ENCODE measurements at places on chromosomes 5 and 9. TPM values are rescaled to one million over a fixed set of nuclear protein-coding genes. Genes with fewer than 3 reads are reported as not detected.

- peak overlapping the region; percentile 79 for H3K27ac ChIP-seq
- peak; percentile 41 for DNase-seq
- H3K4me1 ChIP-seq, result peaks cover 67% of the 10 kb centered on the region
- H3K27me3 ChIP-seq, result no peaks in the 10 kb centered on the region
Observed at GRCh38 chr5:168985454-168985853, 315.5 kb downstream of the SLIT3 start.

- no peak for DNase-seq
- no peak overlapping the region for H3K4me3 ChIP-seq
- no peaks in the 10 kb centered on the region for H3K27me3 ChIP-seq
- no peak overlapping the region for H3K27ac ChIP-seq
- H3K4me1 ChIP-seq, result peaks cover 15% of the 10 kb centered on the region
Observed at GRCh38 chr9:127170103-127170502, 47.7 kb upstream of the ANGPTL2 start.

The PROB1 gene
- 3.2 TPM for total RNA-seq

GRCh38 chr5:132369007-132369473 is 470 bp upstream of the SLC22A5 start:
- H3K4me3 ChIP-seq, result peak overlapping the region; percentile 69
- H3K36me3 ChIP-seq, result no peaks in the 10 kb centered on the region
- no peak overlapping the region for H3K27ac ChIP-seq
- H3K27me3 ChIP-seq, result peaks cover 16% of the 10 kb centered on the region

DNA sequence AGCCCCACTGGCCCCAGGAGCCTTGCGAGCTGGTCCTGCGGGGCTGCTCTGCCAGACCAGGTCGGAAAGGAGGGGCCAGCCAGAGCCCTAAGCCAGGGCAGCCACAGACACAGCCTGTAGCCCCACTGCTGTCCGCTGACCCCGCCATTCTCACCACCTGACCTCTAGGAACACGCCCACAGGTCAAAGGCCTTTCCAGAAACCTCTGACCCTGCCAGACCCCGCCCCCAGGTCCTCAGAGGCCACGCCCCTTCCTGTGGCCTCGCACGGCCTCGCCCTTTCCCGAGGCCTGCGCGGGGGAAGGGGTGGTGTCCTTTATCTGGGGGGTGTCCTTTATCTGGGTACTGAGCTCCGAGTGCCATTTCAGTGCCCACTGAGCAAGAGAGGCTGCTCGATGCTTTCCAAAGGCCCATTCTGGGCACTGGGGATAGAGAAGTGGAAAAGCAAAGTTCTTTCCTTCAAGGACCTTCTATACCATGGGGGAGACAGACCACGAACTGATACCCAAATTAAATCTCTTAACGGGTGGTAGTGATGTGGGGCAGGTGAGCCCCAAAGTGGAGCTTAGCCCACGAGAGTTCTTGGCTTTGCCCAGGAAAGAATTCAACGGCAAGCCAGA is 46.5 kb downstream of the P4HA2 start:
- H3K27me3 ChIP-seq, result no peaks in the 10 kb centered on the region
- DNase-seq, result peak; percentile 60
- no peak overlapping the region for H3K27ac ChIP-seq
- peaks cover 23% of the 10 kb centered on the region for H3K4me1 ChIP-seq

DNA sequence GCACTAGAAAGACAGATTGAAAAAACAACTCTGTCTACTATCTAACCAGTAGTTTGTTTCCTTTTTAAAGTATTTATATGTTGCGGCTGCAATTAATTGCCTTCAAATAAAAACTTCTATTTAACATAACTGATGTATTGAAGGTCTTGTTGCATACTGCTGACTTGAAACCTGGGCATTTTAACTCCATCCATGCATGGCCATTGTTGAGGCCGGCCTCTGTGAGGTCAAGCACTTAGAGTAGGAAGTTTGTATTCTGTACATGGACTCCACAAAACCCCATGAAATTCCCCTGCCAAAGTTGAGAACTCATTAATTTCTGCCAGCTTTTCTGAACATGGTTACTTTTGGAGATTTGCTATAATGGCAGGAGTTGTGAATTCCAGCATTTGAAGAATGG is 150.6 kb downstream of the GAS1 start:
- H3K4me3 ChIP-seq, result no peak overlapping the region
- peaks cover 44% of the 10 kb centered on the region for H3K4me1 ChIP-seq
- H3K27ac ChIP-seq, result no peak overlapping the region
- DNase-seq, result no peak
- H3K36me3 ChIP-seq, result no peaks in the 10 kb centered on the region

The ITK gene
- total RNA-seq, result 0.52 TPM

The TSTD2 gene
- total RNA-seq, result 19.6 TPM

GRCh38 chr5:58117542-58117941 is 342.3 kb downstream of the PLK2 start:
- no peaks in the 10 kb centered on the region for H3K36me3 ChIP-seq
- no peaks in the 10 kb centered on the region for H3K4me1 ChIP-seq
- H3K27me3 ChIP-seq, result no peaks in the 10 kb centered on the region
- no peak overlapping the region for H3K27ac ChIP-seq
- no peak overlapping the region for H3K4me3 ChIP-seq

DNA sequence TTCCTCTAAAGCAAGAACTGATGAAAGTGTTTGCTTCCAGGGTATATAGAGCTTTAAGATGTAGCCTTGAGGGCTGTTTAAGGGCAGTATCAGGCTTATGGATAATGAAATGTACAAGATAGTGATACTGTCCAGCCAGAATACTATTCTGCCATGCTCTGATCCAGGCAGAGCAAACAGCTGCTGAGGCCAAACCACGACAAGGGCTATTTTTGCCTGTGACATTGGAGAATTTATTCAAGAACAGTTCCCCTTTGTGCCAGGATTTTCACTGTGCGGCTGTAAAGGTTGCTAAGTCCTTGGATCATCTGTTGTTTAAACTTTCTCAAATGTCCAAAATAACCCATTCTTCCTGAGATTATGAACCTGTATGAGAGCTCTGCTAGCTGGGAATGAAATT is 70.4 kb downstream of the OTP start:
- no peaks in the 10 kb centered on the region for H3K36me3 ChIP-seq
- H3K27me3 ChIP-seq, result peaks cover 17% of the 10 kb centered on the region
- no peaks in the 10 kb centered on the region for H3K4me1 ChIP-seq
- DNase-seq, result no peak

The EFNA5 gene
- 17.4 TPM for total RNA-seq

- DNase-seq, result no peak
- no peaks in the 10 kb centered on the region for H3K27me3 ChIP-seq
- no peak overlapping the region for H3K4me3 ChIP-seq
Observed at GRCh38 chr9:36293918-36294317, 35.7 kb upstream of the GNE start.

The RNF208 gene
- total RNA-seq, result 14.8 TPM

The LCN10 gene
- 2.4 TPM for total RNA-seq

DNA sequence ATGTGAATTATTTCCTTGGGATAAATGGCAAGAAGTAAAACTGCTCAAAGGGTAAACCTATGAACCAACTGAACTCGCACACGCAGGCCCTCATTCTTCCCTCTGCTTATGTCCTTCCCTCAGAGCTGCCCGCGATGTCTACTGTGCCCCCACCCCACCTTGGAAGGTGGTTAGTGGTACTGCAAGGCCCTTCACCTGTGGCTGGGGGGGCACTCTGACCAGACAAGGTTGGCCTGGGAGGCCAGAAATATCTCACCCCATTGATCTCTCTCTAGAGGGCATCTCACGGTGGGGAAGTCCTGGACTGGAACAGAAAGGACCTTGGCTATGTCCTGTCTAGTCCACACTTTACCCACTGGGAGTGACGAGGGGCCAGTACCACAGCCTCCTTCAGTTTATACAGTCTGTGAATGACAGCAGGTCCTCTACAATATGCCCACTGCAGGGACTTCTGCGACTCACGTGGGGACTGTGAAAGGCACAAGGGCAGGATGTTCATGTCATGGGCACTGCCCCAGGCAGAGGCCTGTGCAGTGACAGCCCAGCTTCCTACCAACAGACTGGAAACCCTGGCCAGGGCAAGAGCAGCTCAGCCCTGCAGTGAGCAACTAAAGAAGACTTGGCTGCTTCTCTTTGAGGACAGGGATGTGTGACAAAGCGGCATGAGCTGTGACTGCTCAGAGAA is 56.8 kb upstream of the SYNPO start:
- H3K4me3 ChIP-seq, result no peak overlapping the region
- DNase-seq, result no peak
- H3K27me3 ChIP-seq, result no peaks in the 10 kb centered on the region
- H3K4me1 ChIP-seq, result peaks cover 3% of the 10 kb centered on the region
- no peaks in the 10 kb centered on the region for H3K36me3 ChIP-seq
- H3K27ac ChIP-seq, result no peak overlapping the region

GRCh38 chr5:77200663-77201062 is 9.8 kb upstream of the PDE8B start:
- peaks cover 9% of the 10 kb centered on the region for H3K27me3 ChIP-seq
- no peak overlapping the region for H3K27ac ChIP-seq
- no peaks in the 10 kb centered on the region for H3K4me1 ChIP-seq
- DNase-seq, result no peak
- H3K4me3 ChIP-seq, result no peak overlapping the region

DNA sequence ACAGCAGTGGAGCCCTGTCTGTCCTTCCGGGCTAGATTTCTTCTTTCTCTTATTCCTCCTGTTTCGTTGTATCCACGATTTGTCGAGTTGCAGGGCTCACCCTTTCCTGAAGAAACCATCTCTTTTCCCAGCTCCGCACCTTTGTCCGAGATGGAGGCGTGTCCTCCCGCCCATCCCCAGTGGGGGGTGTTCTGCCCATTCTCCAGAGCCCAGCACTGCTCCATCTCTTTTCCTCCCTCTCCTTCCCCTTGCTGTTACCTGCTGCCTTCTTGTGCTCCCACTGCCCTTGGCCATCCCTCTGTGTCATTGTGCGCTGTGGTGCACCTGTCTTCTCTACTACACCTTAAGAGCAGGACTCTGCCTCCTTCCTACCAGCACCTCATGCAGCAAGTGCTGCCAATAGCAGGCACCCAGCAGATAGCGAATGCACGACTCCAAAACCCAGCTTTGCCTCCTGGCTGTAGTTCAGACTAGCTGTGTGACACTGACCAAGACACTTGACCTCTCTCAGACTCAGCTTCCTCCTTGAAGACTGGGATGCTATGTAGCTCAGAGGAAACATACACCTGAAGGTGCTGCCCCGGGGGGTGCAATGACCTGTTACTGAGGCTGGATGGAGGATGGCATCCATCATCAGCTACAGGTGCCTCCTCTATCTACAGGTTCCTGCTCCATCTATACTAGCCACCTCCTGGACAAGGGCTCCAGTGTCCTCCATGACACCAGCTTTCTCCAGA is 8.9 kb downstream of the OR13J1 start:
- DNase-seq, result no peak
- no peak overlapping the region for H3K27ac ChIP-seq
- H3K36me3 ChIP-seq, result no peaks in the 10 kb centered on the region
- H3K4me1 ChIP-seq, result peaks cover 5% of the 10 kb centered on the region

The IFNA2 gene
- not detected for total RNA-seq

GRCh38 chr9:95857896-95858295 is 17.6 kb upstream of the ERCC6L2 start:
- no peak overlapping the region for H3K4me3 ChIP-seq
- no peaks in the 10 kb centered on the region for H3K27me3 ChIP-seq
- no peak overlapping the region for H3K27ac ChIP-seq
- H3K36me3 ChIP-seq, result peaks cover 6% of the 10 kb centered on the region

GRCh38 chr5:82365744-82366228 is 87.6 kb upstream of the RPS23 start:
- DNase-seq, result no peak
- peaks cover 3% of the 10 kb centered on the region for H3K4me1 ChIP-seq
- no peaks in the 10 kb centered on the region for H3K36me3 ChIP-seq
- no peaks in the 10 kb centered on the region for H3K27me3 ChIP-seq
- no peak overlapping the region for H3K27ac ChIP-seq

DNA sequence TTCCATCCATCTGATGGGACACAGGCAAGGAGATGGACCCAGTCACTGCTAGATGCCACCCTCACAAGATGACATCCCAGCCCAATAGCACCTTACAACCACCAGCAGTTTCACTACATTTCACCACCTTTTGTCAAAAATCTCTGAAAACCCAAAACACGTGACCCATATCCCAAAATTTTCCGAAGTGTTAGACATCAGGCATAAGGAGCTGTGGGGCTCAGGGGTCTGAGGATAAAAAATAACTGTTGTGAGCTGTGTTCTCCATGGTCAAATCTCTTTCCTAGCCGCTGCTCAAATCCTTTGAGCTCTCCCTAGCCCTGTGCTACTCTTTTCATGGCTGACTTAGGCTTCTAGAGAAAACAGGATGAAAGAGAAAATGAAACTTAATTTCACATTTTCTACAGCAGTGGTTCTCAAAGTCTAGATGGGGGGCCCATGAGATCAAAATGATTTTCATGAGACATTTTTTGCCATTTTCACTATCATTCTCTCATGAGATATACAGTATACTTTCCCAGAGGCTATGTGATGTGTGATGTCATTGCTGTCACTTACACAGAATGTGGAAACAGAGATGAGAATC is 40.7 kb downstream of the TIMD4 start:
- H3K27ac ChIP-seq, result no peak overlapping the region
- H3K4me3 ChIP-seq, result no peak overlapping the region
- no peaks in the 10 kb centered on the region for H3K27me3 ChIP-seq
- H3K36me3 ChIP-seq, result no peaks in the 10 kb centered on the region
- peaks cover 45% of the 10 kb centered on the region for H3K4me1 ChIP-seq

GRCh38 chr5:2861605-2862004 is 110.1 kb upstream of the IRX2 start:
- no peak overlapping the region for H3K27ac ChIP-seq
- H3K4me3 ChIP-seq, result no peak overlapping the region
- DNase-seq, result no peak
- H3K27me3 ChIP-seq, result no peaks in the 10 kb centered on the region
- no peaks in the 10 kb centered on the region for H3K36me3 ChIP-seq
- no peaks in the 10 kb centered on the region for H3K4me1 ChIP-seq

The PFN3 gene
- 0.48 TPM for total RNA-seq

- H3K4me1 ChIP-seq, result peaks cover 14% of the 10 kb centered on the region
- H3K27ac ChIP-seq, result no peak overlapping the region
- no peaks in the 10 kb centered on the region for H3K27me3 ChIP-seq
- H3K4me3 ChIP-seq, result no peak overlapping the region
Observed at GRCh38 chr9:113547501-113547900, 84.0 kb downstream of the RGS3 start.

DNA sequence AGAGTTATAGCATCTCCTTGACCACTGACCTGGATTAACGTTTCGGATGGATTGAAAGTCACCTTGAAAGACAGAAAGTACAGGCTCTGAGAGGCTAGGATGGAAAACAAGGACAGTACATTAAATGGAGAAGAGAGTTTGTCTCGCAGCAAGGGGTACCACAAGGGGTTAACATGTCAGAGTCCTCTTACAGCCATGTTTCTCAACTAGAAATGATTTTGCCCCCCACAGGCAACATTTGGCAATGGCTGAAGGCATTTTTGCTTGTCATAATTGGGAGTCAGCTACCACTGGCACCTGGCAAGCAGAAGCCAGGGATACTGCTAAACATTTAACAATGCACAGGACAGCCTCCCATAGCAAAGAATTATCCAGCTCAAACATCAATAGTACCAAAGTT is 90.8 kb upstream of the EQTN start:
- H3K27ac ChIP-seq, result no peak overlapping the region
- no peak for DNase-seq
- no peaks in the 10 kb centered on the region for H3K27me3 ChIP-seq
- no peak overlapping the region for H3K4me3 ChIP-seq

DNA sequence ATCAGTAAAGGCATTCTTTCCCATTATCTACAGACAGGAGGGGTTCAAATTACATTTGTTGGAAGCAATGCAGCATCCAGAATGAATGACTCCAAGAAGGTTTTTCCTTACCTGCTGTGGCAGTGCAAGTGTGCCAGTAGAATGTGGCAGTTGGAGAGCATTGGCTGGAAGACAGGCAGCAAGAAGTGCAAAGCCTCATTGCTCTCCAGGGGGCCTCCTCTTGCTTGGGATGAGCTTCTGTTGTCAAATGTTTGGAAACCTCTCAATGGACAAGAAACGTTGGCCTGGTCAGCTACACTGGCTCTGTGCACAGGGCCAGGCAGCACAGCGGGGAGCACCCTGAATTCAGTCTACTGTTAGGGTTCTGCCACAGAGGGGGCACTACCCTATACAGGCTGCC is 226.6 kb downstream of the ADCY2 start:
- H3K36me3 ChIP-seq, result peaks cover 44% of the 10 kb centered on the region
- H3K27ac ChIP-seq, result peak overlapping the region; percentile 48
- no peaks in the 10 kb centered on the region for H3K27me3 ChIP-seq

The TEX48 gene
- total RNA-seq, result not detected

Measured in WTC11 (cell line).